Lung (tissue), 17 donors: ENCODE measurements at places on chromosomes 6 and 20. TPM values are rescaled to one million over a fixed set of nuclear protein-coding genes. Genes with fewer than 3 reads are reported as not detected.
A peak's percentile ranks its signal among the peaks of the same experiment; 100 is the strongest.

GRCh38 chr6:34522761-34523160, 33.4 kb downstream of the SPDEF start:
- no peak overlapping the region for H3K4me3 ChIP-seq
- DNase-seq, result no peak
- no peaks in the 10 kb centered on the region for H3K27me3 ChIP-seq
- H3K36me3 ChIP-seq, result no peaks in the 10 kb centered on the region
- no peaks in the 10 kb centered on the region for H3K4me1 ChIP-seq
- no peak overlapping the region for H3K27ac ChIP-seq

Gene COL9A3
- total RNA-seq, result 0.55 TPM

- H3K36me3 ChIP-seq, result no peaks in the 10 kb centered on the region
- no peak for DNase-seq
- H3K27me3 ChIP-seq, result no peaks in the 10 kb centered on the region
- H3K4me3 ChIP-seq, result no peak overlapping the region
Observed at GRCh38 chr20:24106801-24107445, 118.3 kb upstream of the GGTLC1 start.

DNA sequence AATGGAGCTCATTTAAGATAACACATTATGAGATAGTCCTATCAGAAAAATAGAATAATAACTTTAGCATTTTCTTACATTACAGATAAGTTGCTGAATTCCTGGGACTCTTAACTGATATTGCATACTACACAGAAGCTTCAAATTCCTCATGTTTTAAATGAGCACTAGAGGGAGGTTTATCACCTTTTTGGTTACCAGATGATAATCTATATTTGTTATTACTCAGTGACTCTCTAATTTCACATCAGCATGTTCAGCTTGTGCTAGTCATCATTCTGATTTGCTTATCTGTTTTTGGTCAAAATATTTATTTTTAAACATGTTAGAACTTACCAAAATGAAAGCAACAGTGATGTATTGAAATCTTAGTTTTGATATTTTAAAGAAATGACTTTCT, 20.5 kb upstream of the GJA10 start:
- no peaks in the 10 kb centered on the region for H3K27me3 ChIP-seq
- DNase-seq, result no peak
- peaks cover 9% of the 10 kb centered on the region for H3K36me3 ChIP-seq
- no peak overlapping the region for H3K4me3 ChIP-seq
- H3K27ac ChIP-seq, result no peak overlapping the region
- H3K4me1 ChIP-seq, result no peaks in the 10 kb centered on the region

GRCh38 chr6:7640607-7641577, 50.9 kb downstream of the SNRNP48 start:
- no peak overlapping the region for H3K27ac ChIP-seq
- H3K4me3 ChIP-seq, result no peak overlapping the region
- H3K36me3 ChIP-seq, result no peaks in the 10 kb centered on the region
- H3K27me3 ChIP-seq, result no peaks in the 10 kb centered on the region
- no peaks in the 10 kb centered on the region for H3K4me1 ChIP-seq

- no peak overlapping the region for H3K4me3 ChIP-seq
- no peaks in the 10 kb centered on the region for H3K4me1 ChIP-seq
- no peak overlapping the region for H3K27ac ChIP-seq
- no peaks in the 10 kb centered on the region for H3K27me3 ChIP-seq
- peaks cover 2% of the 10 kb centered on the region for H3K36me3 ChIP-seq
Observed at GRCh38 chr20:24987244-24987643, 5.3 kb downstream of the APMAP start.

- DNase-seq, result no peak
- no peak overlapping the region for H3K4me3 ChIP-seq
- no peaks in the 10 kb centered on the region for H3K4me1 ChIP-seq
- no peaks in the 10 kb centered on the region for H3K36me3 ChIP-seq
- no peaks in the 10 kb centered on the region for H3K27me3 ChIP-seq
Observed at GRCh38 chr6:42125663-42126062, 16.8 kb downstream of the C6orf132 start.

Gene WFDC5
- not detected for total RNA-seq

Gene LPA
- total RNA-seq, result not detected

- H3K36me3 ChIP-seq, result no peaks in the 10 kb centered on the region
- no peaks in the 10 kb centered on the region for H3K27me3 ChIP-seq
- no peak for DNase-seq
- peaks cover 34% of the 10 kb centered on the region for H3K4me1 ChIP-seq
Observed at GRCh38 chr6:44667668-44668390, 280.3 kb downstream of the CDC5L start.

- H3K4me3 ChIP-seq, result no peak overlapping the region
- DNase-seq, result peak; percentile 13
- H3K27me3 ChIP-seq, result no peaks in the 10 kb centered on the region
- no peaks in the 10 kb centered on the region for H3K4me1 ChIP-seq
- no peak overlapping the region for H3K27ac ChIP-seq
- no peaks in the 10 kb centered on the region for H3K36me3 ChIP-seq
Observed at GRCh38 chr6:12635813-12636212, 80.8 kb upstream of the PHACTR1 start.

Gene SLC17A3
- not detected for total RNA-seq

- H3K27ac ChIP-seq, result no peak overlapping the region
- no peak overlapping the region for H3K4me3 ChIP-seq
- H3K27me3 ChIP-seq, result no peaks in the 10 kb centered on the region
- no peaks in the 10 kb centered on the region for H3K36me3 ChIP-seq
Observed at GRCh38 chr6:148287623-148288333, 54.9 kb upstream of the SASH1 start.

Gene OR2B6
- not detected for total RNA-seq
